ENCODE measurements at places on chromosomes 5 and 9.

DNA sequence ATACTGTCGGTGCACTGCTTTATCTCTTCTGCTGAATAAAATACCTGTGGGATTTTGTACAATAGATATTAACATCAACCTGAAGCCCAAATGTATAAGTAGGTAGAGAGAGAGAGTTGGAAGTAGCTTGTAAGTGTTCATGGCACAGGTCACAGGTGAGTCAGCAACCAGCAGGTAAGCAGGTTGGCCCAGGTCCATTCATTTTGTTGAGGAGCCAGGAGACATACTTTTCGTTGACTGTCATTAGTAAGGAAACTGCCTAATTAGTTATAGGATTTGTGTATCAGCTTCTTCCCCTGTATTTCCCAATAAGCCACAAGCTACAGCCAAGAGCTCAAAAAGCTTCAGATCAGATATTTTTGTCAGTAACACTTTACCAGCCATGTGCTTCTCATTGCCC, 650.8 kb downstream of the IRX1 start:
- no peak for DNase-seq

- no peak for DNase-seq
These were observed 711 bp upstream of the SUB1 start for GRCh38 chr5:32584646-32585045.

DNA sequence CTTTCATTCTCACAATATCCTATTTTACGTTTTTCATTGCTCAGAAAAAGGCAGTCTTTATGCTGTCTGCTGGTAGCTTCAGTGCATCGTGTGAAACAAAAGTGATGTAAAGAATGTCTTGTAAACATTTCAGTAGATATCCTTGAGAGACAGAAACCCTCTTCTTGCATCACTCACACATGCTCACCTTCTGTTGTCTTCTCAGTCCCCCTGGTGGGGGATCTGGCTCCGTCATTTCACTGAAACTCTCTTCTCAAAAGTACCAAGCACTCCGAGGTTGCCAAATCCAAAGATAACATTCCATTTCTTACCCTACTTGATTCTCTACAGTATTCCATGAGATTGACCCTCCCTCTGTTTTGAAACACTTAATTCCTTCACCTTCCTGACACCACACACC, 46.1 kb upstream of the PCA3 start:
- no peak for DNase-seq

DNA sequence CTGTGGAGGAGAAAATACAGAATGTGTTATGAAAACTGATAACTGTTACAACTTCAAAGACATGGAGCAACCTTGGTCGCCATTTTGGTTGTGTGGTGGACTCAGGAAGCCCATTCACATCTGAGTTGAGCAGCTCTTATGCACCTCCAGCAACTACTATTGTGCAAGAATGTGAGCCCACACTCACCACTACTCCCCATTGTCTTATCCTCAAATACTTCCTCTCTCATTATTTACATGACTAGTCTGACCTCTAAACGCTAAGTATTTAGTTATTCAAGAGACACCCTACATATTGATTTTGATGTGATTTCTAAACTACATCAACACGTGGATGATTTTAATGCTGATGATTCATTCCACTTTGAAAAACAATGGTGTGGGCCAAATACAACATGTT, 516.6 kb upstream of the CLINT1 start:
- DNase-seq, result no peak

DNA sequence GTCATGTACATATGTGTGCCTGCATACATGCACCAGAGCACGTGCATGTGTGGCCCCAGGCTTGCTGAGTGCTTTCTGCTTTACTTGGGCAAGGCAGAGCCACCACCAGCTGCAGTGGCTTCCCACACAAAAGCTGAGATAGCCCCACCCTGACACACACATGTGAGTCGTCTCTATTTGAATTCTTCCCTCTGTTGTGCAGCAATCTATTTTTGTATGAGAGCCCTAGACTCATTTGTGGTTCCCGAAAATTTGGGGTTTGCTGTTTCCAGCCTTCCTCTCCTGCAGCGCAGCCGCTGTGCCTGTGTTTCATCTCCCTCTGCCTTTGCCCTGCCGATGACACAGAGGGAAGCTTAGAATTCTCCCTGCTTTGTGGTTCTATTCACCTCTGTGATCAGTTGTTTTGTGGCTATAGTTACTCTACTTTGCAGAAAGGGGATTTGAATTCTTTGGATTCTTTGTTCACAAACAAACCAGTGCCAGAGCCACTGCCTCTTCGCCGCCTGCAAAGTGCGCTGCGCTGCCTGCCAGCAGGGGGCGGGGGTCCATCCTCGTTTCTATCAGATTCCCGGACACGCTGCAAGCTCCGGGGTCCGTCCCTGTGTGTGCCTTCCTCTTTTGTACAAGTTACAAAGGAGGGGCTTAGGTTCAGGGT, 95.8 kb upstream of the DAP start:
- peak; percentile 10 for DNase-seq

- no peak for DNase-seq
These were observed 393.5 kb downstream of the PDE4D start for GRCh38 chr5:59500014-59500413.

GRCh38 chr9:72037571-72037970, 22.8 kb downstream of the C9orf57 start:
- no peak for DNase-seq

GRCh38 chr5:10555277-10555684, 8.6 kb upstream of the ANKRD33B start:
- no peak for DNase-seq

- DNase-seq, result no peak
These were observed 5.0 kb downstream of the NCBP1 start for GRCh38 chr9:97638666-97639065.

DNA sequence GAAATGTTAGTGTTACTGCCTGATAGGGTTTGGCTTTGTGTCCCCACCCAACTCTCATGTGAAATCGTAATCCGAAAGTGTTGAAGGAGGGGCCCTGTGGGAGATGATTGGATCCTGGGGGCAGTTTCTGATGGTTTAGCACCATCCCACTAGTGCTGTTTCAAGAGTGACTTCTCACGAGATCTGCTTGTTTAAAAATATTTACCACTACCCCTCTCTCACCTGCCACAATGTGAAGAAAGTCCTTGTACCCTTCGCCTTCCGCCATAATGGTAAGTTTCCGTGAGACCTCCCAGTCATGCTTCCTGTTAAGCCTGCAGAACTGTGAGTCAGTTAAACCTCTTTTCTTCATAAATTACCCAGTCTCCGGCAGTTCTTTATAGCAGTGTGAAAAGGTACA, 2.6 kb upstream of the RFX3 start:
- no peak for DNase-seq

DNA sequence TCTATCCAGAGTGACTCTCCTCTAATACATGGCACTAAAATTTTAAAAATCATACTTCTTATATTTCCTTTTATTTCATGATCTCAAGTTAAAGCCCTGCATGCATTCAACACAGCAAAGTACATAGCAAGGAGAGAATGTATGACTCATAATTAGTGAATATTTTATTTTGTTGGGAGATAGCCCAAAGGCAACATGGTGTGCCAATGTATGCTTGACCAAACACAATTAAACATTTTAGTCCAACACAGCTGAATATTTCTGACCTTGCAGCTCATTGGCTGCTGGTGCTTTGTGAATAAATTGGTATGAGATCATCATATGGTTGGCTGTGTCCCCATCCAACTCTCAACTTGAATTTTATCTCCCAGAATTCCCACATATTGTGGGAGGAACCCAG, 103.5 kb downstream of the NPR3 start:
- DNase-seq, result peak; percentile 74

GRCh38 chr5:108521841-108522506, 140.1 kb upstream of the FBXL17 start:
- peak; percentile 50 for DNase-seq

GRCh38 chr5:81829242-81829641, 78.3 kb upstream of the SSBP2 start:
- no peak for DNase-seq

DNA sequence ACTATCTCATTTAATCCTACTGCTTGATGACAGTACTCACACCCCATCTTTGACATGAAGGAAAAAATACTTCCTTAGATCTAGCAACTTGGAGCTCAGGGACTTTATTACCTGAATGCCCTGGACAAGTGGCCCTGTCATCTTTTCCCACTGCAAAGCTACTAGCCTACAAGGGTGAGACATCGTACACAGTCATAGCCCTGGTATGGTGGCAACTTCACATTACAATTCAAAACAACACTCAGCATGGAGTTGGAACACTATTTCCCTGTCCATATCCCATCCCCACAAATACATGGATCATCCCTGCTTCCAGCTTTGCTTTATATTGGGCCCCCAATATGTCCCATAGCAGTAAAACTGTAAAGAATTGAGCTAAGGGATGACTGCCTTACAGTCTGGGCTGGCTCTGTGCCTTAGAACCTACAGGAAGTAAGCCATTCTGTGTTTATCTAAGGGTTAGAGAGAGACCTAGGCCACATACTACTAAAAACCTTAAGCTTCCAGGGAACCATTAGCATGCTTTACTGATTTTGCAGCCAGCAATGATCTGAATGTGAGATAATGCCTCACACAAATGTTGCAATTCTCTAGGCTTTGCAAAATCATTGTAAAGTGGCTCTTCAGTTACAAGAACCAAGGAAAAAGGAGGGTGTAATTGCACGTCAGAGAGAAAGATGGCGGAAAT, 55.9 kb downstream of the OTULIN start:
- no peak for DNase-seq

- no peak for DNase-seq
These were observed 25.8 kb upstream of the LECT2 start for GRCh38 chr5:135980620-135981019.

- peak; percentile 50 for DNase-seq
These were observed 5.1 kb downstream of the LIFR start for GRCh38 chr5:38551030-38552017.

DNA sequence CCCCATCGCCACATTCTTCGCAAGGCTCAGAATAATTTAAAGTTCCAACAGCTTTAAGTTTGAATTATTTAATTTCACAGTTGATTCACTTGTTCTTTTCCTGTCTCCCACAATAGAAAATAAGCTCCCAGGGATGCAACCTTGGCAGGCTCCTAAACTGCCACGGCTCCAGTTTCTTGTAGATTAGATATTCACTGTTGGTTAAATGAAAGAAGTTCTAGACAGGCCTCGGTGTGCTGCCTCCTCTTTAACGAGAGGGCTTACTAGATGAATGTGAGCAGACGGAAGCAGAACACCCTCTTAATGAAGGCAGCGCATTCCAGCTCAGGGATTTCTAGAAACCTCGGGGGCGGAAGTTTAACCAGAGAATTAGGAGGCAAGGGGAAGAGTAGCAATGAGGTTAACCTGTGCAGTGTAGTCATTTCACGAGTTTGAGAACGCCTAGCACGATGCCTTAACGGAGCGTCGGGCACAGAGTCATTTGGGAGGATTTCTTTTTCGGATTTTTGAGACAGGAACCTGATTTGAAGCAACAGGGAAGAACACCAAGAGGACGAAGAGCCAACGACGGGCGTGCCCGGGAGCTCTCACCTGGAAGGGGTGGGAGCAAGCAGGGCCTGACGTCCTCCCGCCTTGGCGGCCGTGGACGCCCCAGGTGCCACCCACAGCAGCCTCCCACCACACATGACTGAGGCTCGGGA, 637 bp upstream of the SMC5 start:
- peak; percentile 10 for DNase-seq

DNA sequence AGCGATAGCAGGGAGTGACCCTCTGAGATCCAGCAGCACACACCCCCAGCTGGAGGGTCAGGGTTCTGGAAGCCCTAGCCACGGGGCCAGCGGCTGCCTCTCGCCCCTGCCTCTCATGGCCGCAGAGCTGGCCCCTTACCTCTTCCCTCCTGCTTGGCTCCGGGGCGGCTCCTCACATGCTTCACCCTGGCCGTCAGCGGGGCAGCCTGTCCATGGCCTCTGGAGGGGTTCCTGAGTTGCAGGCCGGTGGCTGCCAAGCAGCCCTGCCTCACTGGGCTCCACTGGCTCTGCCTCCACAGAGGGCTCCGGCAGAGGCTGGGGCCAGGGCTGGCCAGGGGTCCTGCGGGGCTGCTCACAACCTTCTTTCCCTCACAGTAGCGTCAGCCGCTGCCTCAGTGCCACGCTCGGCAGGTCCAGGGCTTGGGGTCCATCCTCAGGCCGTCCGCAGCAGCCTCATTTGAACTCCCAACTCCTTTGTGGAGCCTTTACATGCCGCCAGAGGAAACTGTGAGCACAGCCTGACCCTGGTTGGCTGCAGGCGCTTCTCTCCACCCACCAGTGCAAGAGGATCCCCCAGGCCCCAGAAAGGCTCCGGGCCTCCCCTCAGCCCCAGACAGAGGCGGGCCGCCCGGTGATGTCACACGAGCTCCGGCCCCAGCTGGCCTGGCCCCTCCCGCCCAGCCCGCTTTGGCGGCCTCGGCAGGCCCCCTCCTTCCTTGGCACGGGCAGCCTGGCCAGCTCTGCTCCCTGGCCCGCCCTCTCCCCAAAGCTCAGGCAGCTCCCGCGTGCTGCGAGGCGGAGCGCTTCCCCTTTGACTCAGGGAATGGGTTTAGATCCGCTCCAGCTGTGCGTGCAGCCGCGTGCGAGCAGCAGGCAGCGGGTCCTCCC, at the start of gene ANGPTL2:
Gene ANGPTL2, minus strand, starts transcription at position 460 of the 888 bp plus-strand sequence. CDS start 13,904 bp downstream, outside the sequence.
- DNase-seq, result peak; percentile 95

- DNase-seq, result no peak
These were observed 23.7 kb downstream of the SLC22A5 start for GRCh38 chr5:132392978-132393825.

GRCh38 chr9:128051932-128052709, 15.0 kb downstream of the NAIF1 start:
- no peak for DNase-seq

GRCh38 chr5:138495351-138495750, 30.1 kb downstream of the EGR1 start:
- no peak for DNase-seq

- no peak for DNase-seq
These were observed 85.4 kb downstream of the KCNN2 start for GRCh38 chr5:114447084-114447773.
